ENCODE measurements at places on chromosomes 16 and 17.

- H3K27ac ChIP-seq = no peak overlapping the region
- peaks cover 6% of the 10 kb centered on the region for H3K36me3 ChIP-seq
- DNase-seq = no peak
- no peak overlapping the region for H3K4me3 ChIP-seq
Observed at GRCh38 chr17:32917842-32918241, 10.1 kb upstream of the TMEM98 start.

- H3K36me3 ChIP-seq = no peaks in the 10 kb centered on the region
- H3K4me3 ChIP-seq = peak overlapping the region; percentile 59
- peaks cover 3% of the 10 kb centered on the region for H3K27me3 ChIP-seq
- H3K4me1 ChIP-seq = peaks cover 87% of the 10 kb centered on the region
- H3K27ac ChIP-seq = peak overlapping the region; percentile 76
Observed at GRCh38 chr17:38457577-38458371, 29.5 kb downstream of the ARHGAP23 start.

DNA sequence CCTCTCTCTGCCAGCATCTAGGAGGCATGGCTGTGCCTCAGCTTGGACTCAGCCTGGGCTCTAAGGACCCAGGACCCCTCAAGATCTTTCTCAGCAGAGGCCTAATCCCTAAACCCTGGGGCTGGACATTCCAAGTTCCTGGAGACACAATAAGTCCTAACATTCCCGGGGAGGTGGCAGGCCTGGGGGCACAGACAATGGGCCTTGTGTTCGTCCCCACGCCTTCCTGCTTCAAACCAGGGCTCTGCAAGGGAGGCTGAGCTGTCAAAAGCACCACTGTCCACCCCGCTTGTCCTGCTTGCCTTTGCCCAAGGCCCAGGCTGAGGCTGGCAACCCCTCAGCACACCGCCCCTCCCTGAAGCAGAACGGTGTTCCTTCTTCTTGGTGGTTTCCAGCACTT lies 13.7 kb downstream of the SDK2 start:
- no peak for DNase-seq
- H3K4me3 ChIP-seq = no peak overlapping the region
- no peak overlapping the region for H3K27ac ChIP-seq

- no peak for DNase-seq
- peaks cover 17% of the 10 kb centered on the region for H3K4me1 ChIP-seq
- H3K36me3 ChIP-seq = peaks cover 27% of the 10 kb centered on the region
- no peak overlapping the region for H3K4me3 ChIP-seq
- H3K27ac ChIP-seq = peak overlapping the region; percentile 96
- peaks cover 3% of the 10 kb centered on the region for H3K27me3 ChIP-seq
Observed at GRCh38 chr16:84461029-84461412, 43.4 kb downstream of the MEAK7 start.

DNA sequence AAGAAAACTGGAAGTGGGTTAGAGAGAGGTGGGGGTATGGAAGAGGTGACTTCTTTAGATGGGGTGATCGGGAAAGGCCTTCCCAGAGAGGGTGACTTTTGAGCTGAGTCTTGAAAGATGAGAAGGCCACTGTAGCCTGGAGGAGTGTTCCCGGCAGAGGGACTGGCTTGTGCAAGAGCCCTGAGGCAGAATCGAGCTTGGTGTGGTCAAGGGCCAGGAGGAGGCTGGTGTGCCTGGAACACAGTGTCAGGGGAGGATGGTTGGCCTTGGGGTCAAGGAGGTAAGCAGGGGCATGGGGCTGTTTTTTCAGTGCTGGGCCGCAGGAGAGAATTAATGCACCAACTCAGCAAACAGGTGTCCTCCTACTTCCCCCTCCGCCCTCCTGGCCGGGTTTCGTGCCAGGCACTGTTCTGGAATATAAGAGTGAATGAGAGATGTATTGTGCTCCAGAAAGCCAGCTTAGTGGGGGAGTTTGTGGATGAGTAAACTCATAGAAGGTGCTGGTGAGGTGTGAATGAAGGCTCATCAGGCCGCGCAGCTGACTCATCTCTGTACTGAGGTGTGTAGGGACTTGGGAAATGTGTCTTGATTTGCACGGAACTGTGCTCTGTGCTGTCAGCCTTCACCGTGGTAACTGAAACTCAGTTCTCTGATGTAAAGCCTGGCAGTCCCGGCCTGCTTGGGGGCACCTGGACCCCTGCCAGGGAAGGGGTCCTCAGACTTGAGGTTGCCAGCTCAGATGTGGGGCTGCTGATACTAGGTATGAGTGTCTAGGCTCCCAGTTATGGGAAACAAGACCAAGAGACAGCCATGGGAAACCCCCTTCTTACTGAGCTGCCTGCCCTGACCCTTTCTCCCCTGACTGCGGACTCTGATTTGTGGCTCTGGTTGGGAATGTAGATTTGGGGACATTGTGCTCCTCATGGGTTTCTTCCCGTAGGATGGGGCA lies 15.3 kb downstream of the KSR1 start:
- peaks cover 50% of the 10 kb centered on the region for H3K4me1 ChIP-seq
- peaks cover 2% of the 10 kb centered on the region for H3K27me3 ChIP-seq
- H3K4me3 ChIP-seq = no peak overlapping the region
- H3K36me3 ChIP-seq = peaks cover 5% of the 10 kb centered on the region
- no peak for DNase-seq

GRCh38 chr17:40399185-40399584 lies 18.5 kb downstream of the TOP2A start:
- H3K4me3 ChIP-seq = no peak overlapping the region
- H3K36me3 ChIP-seq = peaks cover 75% of the 10 kb centered on the region
- H3K27me3 ChIP-seq = no peaks in the 10 kb centered on the region
- no peaks in the 10 kb centered on the region for H3K4me1 ChIP-seq

DNA sequence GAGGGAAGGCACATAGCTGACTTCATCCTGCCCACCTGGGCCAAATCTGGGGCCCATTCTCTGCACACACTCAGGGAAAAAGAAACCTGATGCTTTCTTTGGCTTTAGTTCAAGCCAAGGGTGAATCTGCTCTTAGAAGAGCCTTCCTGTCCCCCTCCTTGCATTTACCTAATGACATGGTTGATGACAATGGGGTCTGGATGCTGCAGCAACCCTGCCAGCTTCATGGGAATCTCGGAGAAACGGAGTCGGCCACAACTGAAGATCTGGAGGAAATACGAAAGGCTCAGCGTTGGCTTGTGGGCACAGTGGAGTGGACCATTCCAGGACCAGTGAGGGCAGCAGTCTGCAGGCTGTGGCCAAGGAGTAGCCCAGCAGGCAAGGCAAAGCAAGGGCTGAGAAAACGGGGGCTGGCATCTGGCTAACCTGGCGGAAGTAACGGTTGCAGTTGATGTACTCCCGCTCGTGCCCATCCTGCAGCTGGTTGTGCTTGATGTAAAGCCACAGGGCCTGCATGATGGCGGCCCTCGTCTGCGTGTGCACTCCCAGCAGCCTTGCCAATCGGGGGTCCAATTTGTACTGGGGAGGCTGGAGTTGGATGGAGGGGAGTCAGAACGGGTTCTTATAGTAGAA lies 6.4 kb upstream of the FTSJ3 start:
- H3K27ac ChIP-seq = peak overlapping the region; percentile 44
- DNase-seq = no peak
- H3K4me1 ChIP-seq = peaks cover 25% of the 10 kb centered on the region
- H3K27me3 ChIP-seq = no peaks in the 10 kb centered on the region
- H3K36me3 ChIP-seq = peaks cover 62% of the 10 kb centered on the region
- H3K4me3 ChIP-seq = no peak overlapping the region
